ENCODE measurements at places on chromosomes 11 and 22.

DNA sequence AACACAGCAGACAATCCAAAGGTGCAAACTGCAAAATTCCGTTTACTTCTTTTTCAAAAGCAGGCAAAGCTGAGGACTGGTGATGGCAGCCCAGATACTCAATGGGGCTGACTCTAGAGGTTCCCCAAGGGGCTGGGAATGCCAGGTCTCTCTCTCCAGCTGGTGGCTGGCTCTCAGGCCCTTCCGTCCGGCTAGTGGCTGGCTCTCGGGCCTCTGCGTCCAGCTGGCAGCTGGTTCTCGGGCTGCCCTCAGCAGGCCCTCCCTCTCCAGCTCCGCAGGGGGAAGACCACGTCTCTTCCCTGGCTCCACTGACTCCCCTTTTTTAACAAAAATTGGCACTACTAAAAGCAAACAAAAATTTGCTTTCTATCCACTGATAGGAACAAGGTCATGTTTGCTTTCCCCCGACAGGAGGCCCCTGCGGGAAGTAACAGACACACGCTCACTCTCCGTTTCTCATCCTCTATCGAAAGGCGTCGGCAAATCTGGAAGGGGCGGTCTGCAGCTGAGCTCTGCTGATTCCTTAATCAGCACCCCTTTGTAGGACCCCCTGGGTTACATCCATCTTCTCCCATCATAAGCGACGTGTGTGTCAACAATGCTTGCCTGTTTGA is 381.4 kb downstream of the BRD1 start:
- H3K4me1 ChIP-seq = no peaks in the 10 kb centered on the region
- no peak overlapping the region for H3K27ac ChIP-seq
- no peaks in the 10 kb centered on the region for H3K36me3 ChIP-seq
- H3K4me3 ChIP-seq = no peak overlapping the region
- H3K27me3 ChIP-seq = no peaks in the 10 kb centered on the region

GRCh38 chr11:69430566-69430965 is 50.9 kb upstream of the LINC01488 start:
- no peaks in the 10 kb centered on the region for H3K36me3 ChIP-seq
- no peak overlapping the region for H3K27ac ChIP-seq
- no peaks in the 10 kb centered on the region for H3K4me1 ChIP-seq
- H3K27me3 ChIP-seq = no peaks in the 10 kb centered on the region
- peak; percentile 39 for DNase-seq

DNA sequence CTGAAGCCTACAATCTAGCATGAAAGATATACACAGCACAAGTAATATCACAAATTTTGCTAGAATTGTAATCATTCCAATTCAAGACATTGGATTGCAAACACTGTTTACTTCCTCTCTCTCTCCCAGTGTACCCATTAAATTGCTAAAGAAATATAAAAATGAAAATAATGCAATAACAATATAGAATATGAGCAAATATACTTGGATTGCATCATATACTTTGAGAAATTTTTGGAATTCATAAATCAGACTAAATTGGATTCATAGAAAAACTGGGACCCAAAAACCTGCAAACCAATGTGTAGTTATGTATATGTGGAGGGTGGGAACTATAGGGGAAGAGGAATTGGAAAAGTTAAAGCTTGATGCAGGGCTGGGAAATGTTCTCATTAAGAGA is 25.0 kb upstream of the OR56A1 start:
- no peak overlapping the region for H3K27ac ChIP-seq
- H3K27me3 ChIP-seq = 0 out of 2 replicates have a peak, but pooled peaks cover 9% of the 10 kb centered on the region
- H3K4me3 ChIP-seq = no peak overlapping the region
- DNase-seq = no peak

DNA sequence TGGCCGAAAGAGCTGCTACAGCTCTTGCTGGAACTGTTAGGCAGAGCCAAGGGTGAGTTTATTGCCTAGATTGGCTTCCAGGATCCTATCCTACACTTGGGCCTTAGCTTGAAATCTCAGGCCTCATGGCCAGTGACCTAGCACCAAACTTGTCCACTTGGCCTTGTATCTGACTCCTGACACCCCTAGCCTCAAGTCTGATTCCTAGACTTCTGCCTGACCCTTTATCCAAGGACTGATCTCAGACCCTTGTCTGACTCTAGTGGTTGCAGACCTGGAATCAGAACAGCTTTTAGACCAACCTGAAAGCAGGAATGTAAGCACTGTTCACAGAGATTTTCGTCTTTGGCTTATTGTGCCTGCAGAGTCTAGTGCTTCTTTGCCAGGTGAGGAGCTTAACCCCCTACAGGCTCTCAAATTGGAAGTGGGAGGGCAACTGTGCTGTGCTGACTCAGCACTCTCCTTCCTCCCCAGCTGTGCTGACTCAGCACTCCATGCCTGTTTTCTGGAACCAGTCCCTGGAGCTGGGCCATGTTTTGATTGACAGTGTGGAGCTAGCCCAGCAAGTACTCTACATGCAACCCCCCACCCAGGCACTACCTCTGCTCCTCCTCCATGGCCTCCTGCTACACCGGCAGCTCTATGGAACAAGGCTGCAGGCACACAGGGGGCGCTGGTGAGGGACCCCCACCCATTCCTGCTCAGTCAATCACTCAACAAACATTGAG is 35.1 kb downstream of the RRP8 start:
- no peak overlapping the region for H3K4me3 ChIP-seq
- no peaks in the 10 kb centered on the region for H3K36me3 ChIP-seq
- no peak overlapping the region for H3K27ac ChIP-seq
- peak; percentile 47 for DNase-seq

DNA sequence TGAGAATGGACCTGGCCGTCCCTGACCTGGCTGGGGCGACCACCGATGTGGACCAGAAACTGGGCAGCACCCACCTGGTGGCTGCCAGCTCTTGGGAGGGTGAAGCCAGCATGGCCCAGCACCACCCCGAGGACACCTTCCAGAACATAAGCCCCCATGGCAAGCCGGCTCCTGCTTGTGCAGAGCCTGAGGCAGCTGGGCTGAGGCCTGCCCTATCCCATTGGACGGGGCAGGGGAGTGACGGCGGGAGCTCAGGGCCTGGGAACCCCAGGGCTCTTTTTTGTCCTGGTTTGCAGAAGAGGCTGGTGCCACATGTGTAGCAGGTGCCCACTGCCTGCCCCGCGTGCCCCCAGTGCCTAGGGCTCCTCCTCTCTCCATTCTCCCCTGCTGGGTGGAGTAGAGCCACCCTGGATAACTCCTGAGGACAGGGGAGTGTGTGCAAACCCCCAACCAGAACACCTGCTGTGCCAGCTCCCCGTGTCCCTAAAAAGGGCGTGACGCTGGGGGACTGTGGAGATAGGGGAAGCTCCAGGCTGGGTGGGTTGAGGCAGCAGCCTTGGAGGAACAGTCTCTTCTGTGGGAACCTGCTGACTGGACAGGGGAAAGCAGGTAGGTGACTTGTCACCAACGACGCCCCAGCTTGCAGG is 11.9 kb downstream of the DUSP8 start:
- H3K27me3 ChIP-seq = no peaks in the 10 kb centered on the region
- no peak for DNase-seq
- H3K36me3 ChIP-seq = no peaks in the 10 kb centered on the region

GRCh38 chr11:76600124-76600655 is 70.4 kb downstream of the LRRC32 start:
- H3K27ac ChIP-seq = no peak overlapping the region
- no peaks in the 10 kb centered on the region for H3K36me3 ChIP-seq
- no peak for DNase-seq
- no peaks in the 10 kb centered on the region for H3K27me3 ChIP-seq
- H3K4me1 ChIP-seq = peaks cover 14% of the 10 kb centered on the region

DNA sequence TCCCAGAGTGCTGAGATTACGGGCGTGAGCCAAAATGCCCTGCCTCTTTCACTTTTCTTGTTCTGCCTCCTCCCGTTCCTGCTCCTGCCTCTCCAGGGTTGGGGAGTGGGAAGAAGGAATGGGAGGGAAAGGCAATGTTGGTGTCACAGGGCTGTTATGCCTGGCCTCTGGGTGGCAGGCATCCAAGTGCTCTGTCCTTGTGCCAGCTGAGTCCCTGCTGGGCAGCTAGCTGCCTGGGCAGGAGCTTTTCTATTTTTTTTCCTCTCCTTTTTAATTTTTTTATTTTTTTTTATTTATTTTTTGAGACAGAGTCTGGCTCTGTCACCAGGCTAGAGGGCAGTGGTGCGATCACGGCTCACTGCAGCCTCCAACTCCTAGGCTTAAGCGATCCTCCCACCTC is 4.1 kb upstream of the SAC3D1 start:
- H3K4me3 ChIP-seq = no peak overlapping the region
- H3K36me3 ChIP-seq = no peaks in the 10 kb centered on the region
- H3K4me1 ChIP-seq = no peaks in the 10 kb centered on the region
- DNase-seq = no peak
- H3K27ac ChIP-seq = no peak overlapping the region

- H3K4me1 ChIP-seq = no peaks in the 10 kb centered on the region
- H3K27me3 ChIP-seq = no peaks in the 10 kb centered on the region
- no peak overlapping the region for H3K27ac ChIP-seq
These were observed 551.9 kb upstream of the LUZP2 start for GRCh38 chr11:23944923-23945322.

DNA sequence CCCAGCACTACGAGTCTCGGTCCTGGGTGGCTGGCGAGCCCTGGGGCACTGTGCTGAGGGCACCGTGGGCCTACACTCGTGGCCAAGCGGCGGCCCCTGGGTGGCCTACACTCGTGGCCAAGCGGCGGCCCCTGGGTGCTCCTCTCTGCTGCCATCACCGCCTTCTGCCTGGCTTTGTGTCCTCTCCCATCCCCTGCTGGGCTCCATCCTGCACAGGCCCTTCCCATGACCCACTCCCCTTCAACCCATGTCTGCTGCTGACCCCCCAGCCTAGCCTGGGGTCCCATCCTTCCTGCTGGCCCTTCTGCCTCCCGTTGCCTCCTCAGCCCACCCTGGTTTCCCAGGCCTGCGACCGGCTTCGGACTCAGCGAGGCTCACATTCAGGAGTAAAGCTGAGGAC is 87.4 kb upstream of the CLDN5 start:
- DNase-seq = no peak
- peaks cover 45% of the 10 kb centered on the region for H3K27me3 ChIP-seq
- H3K27ac ChIP-seq = no peak overlapping the region
- no peak overlapping the region for H3K4me3 ChIP-seq

- H3K27ac ChIP-seq = no peak overlapping the region
- no peak overlapping the region for H3K4me3 ChIP-seq
- DNase-seq = peak; percentile 15
- no peaks in the 10 kb centered on the region for H3K27me3 ChIP-seq
- H3K4me1 ChIP-seq = peaks cover 22% of the 10 kb centered on the region
These were observed 43.1 kb downstream of the FDX1 start for GRCh38 chr11:110472858-110473257.

DNA sequence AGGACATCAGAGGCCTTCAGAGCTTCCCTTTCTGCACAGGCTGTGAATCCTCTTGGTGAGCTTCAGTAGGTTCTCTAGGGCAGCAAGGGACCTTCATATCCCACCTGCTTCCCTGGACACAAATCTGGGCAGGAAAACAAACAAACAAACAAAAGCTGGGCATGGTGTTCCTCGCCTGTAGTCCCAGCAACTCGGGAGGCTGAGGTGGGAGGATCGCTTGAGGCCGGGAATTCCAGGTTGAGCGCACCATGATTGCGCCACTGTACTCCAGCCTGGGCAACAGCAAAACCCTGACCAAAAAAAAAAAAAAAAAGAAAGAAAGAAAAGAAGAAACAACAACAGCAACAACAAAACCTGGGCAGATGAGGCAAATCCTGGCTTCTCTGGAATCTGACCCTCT is 92.9 kb downstream of the CEP164 start:
- H3K27me3 ChIP-seq = peaks cover 4% of the 10 kb centered on the region
- H3K27ac ChIP-seq = no peak overlapping the region
- H3K4me1 ChIP-seq = no peaks in the 10 kb centered on the region
- DNase-seq = no peak
- H3K4me3 ChIP-seq = no peak overlapping the region

DNA sequence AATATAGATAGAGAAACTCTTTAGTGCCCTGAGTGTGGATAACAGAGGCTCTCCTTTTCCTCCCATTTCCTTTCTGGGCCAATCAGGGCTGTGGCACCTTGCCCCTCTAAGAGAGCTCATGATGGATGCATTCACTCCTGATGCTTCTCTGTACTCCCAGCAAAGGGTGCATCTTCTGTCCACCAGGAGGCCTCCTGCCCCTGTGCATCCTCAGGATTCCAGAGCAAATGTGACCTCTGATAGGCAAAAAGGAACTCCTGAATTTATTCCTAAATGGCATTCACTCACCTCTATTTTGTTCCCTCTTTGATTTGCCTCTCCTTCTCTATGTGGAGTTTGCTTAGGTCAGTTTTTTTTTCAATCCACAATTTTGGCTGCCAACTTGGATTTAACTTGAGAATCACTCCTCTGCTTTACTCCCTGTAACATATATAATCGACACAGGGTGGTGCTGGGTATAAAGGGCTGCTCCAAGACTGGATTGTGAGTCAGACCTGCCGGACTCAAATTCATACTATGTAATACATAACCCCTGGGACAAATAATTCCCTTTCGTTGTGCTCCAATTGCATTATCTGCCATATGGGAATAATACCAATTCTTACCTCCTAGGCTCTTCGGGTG is 1.1 kb upstream of the MRGPRX4 start:
- H3K27ac ChIP-seq = no peak overlapping the region
- DNase-seq = peak; percentile 52
- no peaks in the 10 kb centered on the region for H3K36me3 ChIP-seq
- no peak overlapping the region for H3K4me3 ChIP-seq

- peaks cover 6% of the 10 kb centered on the region for H3K4me1 ChIP-seq
- H3K27ac ChIP-seq = no peak overlapping the region
These were observed 16.5 kb upstream of the SHISAL1 start for GRCh38 chr22:44329179-44329796.

- H3K27me3 ChIP-seq = no peaks in the 10 kb centered on the region
- peak overlapping the region; percentile 0 for H3K27ac ChIP-seq
- H3K36me3 ChIP-seq = peaks cover 96% of the 10 kb centered on the region
- no peaks in the 10 kb centered on the region for H3K4me1 ChIP-seq
- H3K4me3 ChIP-seq = no peak overlapping the region
These were observed 18.9 kb downstream of the COPB1 start for GRCh38 chr11:14480716-14481115.

DNA sequence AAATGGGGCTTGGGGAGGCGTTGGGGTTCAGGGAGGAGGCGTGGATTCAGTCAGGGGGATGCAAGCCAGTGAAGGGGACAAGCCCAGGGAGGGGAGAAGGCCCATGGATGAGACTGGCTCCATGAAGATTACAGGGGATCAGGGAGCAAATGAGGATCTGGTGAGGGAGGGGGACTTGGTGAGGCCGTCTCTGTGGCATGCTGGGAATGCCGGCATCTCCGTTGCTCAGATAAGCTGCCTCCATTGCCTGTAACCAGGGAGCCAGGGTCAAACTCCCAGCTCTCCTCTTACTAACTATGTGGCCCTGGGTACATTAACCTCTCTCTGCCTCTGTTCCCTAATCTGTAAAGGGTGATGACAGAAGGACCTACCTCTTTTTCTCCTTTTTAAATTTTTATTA is 38.7 kb downstream of the TPBGL start:
- no peak for DNase-seq
- no peak overlapping the region for H3K27ac ChIP-seq
- H3K27me3 ChIP-seq = no peaks in the 10 kb centered on the region
- no peaks in the 10 kb centered on the region for H3K36me3 ChIP-seq

GRCh38 chr11:20912065-20912821 is 242.9 kb downstream of the NELL1 start:
- DNase-seq = no peak
- H3K27ac ChIP-seq = no peak overlapping the region
- no peaks in the 10 kb centered on the region for H3K36me3 ChIP-seq
- H3K4me3 ChIP-seq = no peak overlapping the region

- no peaks in the 10 kb centered on the region for H3K4me1 ChIP-seq
- H3K4me3 ChIP-seq = no peak overlapping the region
- no peaks in the 10 kb centered on the region for H3K27me3 ChIP-seq
- DNase-seq = peak; percentile 4
- H3K36me3 ChIP-seq = no peaks in the 10 kb centered on the region
These were observed 53.3 kb downstream of the NCAM1 start for GRCh38 chr11:113014262-113015097.

- H3K27me3 ChIP-seq = no peaks in the 10 kb centered on the region
- H3K4me3 ChIP-seq = no peak overlapping the region
- DNase-seq = no peak
- H3K27ac ChIP-seq = no peak overlapping the region
- H3K4me1 ChIP-seq = peaks cover 20% of the 10 kb centered on the region
These were observed 7.2 kb downstream of the MICAL2 start for GRCh38 chr11:12117611-12118010.

Measured in GM23248 (cell line).